ENCODE measurements at places on chromosomes 16 and 17.
A peak's percentile ranks its signal among the peaks of the same experiment; 100 is the strongest.

- DNase-seq = peak; percentile 83
These were observed 6.9 kb upstream of the SLC7A6 start for GRCh38 chr16:68257251-68257905.

DNA sequence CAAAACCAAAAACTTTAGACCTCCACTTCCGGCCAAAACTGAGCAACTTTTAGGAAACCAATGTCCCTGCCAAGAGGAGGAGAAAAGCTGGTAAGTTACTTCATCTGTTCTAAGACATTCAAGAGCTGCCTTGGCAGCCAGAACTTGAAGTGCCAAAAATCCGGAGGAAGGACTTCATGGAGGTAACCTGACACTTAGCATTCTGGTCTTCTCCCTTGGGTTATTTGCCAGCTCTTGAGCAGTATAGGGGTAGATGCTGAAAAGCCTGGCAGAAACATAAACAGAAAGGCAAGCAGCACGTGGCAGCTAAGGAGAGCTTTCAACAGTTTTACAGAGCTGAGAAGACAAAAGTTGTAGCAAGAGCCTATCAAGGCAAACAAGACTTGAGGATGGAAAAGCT lies 53.2 kb downstream of the CDYL2 start:
- DNase-seq = no peak

GRCh38 chr17:57562184-57562698 lies 182.9 kb downstream of the CCDC182 start:
- DNase-seq = no peak

DNA sequence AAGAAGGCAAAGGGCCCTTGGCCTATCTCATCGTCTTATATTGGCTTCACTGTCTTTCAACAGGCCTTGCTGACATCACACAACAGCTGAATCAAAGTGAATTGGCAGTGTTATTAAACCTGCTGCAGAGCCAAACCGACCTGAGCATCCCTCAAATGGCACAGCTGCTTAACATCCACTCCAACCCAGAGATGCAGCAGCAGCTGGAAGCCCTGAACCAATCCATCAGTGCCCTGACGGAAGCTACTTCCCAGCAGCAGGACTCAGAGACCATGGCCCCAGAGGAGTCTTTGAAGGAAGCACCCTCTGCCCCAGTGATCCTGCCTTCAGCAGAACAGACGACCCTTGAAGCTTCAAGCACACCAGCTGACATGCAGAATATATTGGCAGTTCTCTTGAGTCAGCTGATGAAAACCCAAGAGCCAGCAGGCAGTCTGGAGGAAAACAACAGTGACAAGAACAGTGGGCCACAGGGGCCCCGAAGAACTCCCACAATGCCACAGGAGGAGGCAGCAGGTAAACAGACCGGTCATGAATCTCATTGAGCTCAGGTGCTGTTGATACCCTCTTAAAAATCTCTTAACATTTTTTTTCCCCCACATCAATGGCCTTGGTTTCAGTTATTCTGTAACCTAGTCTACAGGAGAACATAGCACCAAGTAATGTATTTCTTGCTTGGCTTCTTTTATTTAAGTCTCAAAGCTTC lies 64.7 kb downstream of the CDK12 start:
- no peak for DNase-seq

- no peak for DNase-seq
These were observed 17.0 kb upstream of the LHX1 start for GRCh38 chr17:36920032-36921005.

DNA sequence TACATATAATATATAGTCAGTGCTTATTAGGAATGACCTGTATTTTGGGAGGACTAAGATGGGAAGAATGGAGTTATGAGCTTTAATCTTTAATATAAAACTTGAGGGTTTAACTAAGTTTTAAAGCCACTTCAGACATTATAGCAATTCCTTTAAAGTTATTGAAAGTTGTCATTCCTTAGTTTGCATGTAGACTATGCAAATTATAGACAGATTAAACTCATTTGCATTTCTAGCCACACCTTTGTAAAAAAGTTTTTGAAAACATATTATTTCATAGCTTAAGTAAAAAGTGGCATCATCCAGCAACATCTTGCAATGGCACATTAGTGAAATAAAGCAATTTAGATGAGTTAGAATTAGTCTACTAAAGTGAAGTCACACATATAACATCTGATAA lies 49.8 kb downstream of the C17orf58 start:
- no peak for DNase-seq

GRCh38 chr16:54657709-54658102 lies 273.0 kb upstream of the IRX5 start:
- no peak for DNase-seq

- no peak for DNase-seq
These were observed 11.7 kb downstream of the CES1 start for GRCh38 chr16:55821210-55821609.

DNA sequence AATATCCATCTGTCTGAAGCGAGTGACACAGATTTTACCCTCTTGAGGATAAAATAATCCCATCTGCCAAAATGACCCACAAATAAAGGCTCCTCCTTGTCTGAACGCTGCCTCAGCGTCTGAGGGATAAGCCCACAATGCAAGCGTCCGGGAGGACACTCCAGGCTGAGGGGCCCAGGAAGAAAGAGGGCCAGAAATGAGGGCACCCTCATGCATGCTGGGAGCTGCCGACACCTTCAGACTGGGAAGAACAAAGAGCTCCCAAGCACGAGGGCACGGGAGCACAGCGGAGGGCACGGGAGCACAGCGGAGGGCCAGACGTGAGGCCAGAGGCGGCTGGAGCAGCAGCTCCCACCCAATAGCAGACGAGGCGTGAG lies 126.9 kb downstream of the ZNF778 start:
- DNase-seq = no peak

- DNase-seq = peak; percentile 31
These were observed 30.1 kb downstream of the VPS35 start for GRCh38 chr16:46658925-46659324.

GRCh38 chr16:51184702-51185433 lies 33.8 kb upstream of the SALL1 start:
- DNase-seq = no peak

DNA sequence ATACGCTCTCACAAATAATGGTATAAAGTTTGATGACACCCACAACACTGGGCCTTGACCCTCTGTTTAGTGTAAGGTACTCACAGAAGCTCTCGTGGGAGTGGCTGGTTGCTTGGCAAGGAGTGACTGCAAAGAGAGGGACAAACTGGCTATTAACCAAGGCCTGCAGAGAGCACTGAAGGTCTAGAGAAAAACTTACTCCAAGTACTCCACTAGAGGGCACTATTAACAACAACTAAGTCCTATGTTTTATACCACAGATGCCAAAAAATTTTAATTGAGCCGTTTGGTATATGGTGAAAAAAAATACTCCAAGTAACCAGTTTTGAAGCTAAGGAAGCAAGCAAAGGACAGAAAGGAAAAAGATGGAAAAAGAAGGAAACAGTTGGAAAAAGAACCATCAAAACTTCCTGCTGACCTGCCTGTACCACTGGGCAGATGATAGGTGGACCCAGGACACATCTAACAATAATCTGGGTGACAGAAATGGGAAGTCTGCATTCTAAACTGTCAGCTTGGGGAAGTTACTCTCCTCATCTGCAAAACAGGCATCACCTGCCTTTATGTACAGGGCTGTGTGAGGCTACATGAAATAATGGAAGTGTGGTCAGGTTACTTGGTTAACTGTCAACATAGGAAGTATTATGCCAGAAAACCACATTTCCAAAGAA lies 23.2 kb downstream of the DYNC1LI2 start:
- DNase-seq = no peak

DNA sequence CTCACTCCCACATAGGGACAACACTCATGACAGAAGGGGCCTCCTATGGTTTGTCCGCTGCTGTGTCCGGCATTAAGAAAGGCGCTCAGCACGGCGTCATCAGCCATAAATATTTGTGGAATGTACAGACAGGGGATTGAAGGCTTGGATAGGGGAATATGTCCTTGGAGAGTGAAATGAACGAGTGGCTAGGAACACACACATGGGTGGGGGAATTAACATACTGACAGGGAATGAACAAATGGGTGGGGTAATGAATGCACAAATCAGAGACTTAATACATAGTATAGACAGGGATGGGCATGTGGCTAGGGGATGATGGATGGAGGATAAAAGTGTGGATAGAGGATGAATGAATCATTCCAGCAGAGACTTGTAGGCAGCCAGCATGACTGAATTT lies 154.0 kb upstream of the HSBP1 start:
- no peak for DNase-seq

- DNase-seq = no peak
These were observed 244.2 kb downstream of the SNX29 start for GRCh38 chr16:12220766-12221165.

- DNase-seq = no peak
These were observed 1.4 kb downstream of the CCDC43 start for GRCh38 chr17:44688200-44688599.

GRCh38 chr16:49822649-49823370 lies 33.1 kb downstream of the ZNF423 start:
- no peak for DNase-seq

GRCh38 chr16:89534252-89534756 lies 26.1 kb downstream of the SPG7 start:
- no peak for DNase-seq

DNA sequence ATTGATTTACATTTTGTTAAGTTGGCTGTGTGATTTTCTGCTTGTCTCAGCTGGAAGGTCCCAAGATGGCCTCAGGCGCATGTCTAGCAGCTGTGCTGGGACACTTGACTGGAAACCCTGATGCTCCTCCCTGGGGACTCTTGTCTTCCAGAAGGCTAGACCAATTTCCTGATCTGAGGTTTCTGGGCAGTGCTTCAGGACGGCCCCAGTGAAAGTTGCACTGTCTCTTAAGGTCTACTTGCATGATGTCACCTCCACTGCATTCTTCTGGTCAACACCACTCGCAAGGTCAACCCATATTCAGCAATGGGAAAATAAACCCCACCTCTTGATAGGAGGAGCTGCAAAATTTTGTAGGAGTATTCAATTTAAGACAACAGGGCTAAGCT lies 116.0 kb downstream of the SALL1 start:
- no peak for DNase-seq

DNA sequence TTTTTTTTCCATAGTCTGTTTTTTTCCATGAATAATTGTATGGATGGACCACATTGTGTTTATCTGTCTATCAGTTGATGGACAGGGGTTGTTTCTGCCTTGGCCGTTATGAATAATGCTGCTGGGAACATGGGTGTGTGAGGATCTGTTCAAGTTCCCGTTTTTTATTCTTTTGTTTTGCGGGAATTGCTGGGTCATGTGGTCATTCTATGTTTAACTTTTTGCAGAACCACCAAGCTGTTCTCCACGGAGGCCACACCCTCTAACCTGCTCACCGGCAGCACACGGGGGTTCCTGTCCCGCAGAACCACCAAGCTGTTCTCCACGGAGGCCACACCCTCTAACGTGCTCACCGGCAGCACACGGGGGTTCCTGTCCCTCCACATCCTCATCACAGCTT lies 5.9 kb upstream of the MSLN start:
- DNase-seq = no peak

DNA sequence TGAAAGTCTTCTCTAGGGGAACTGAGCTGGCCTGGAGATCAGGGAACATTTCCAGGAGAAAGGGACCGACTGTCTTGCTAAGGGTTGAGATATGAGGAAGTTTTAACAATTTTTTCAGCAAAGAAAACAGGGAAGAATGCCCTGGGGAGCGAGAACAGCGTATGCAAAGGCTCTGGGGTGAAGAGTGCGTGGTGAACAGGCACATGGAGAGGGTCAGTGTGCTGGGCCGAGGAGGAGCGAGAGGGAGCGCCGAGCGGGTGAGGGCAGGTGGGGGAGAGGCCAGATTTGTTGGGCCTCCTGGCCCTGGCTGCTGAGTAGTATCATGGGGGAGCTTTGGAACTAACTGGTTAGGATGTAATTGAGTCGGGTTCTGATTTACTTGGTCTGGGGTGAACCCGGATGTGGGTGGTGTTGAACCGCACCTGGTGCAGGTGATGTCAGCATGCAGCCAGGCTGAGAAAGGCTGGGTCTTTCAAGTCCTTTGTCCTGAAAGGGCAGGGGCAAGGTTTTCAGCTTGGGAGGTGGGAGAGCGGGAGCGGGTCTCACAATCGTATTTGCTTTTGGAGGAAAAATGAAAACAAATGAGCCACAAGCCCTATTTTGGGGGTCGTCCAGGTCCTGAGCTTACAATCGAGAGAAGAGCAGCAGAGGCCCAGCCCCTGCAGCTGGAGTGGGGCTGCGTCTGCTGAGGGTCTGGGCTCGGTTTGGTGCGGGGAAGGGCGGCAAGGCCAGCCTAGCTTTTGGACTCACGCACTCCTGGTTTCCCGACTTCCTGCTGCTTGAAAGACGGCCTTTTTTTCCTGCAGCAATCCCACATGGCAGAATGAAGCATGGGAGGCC lies 11.1 kb upstream of the WFDC1 start:
- no peak for DNase-seq

- DNase-seq = no peak
These were observed 174.9 kb upstream of the RPL38 start for GRCh38 chr17:74028354-74029116.

- no peak for DNase-seq
These were observed 108.3 kb upstream of the FAM20A start for GRCh38 chr17:68709461-68709860.

DNA sequence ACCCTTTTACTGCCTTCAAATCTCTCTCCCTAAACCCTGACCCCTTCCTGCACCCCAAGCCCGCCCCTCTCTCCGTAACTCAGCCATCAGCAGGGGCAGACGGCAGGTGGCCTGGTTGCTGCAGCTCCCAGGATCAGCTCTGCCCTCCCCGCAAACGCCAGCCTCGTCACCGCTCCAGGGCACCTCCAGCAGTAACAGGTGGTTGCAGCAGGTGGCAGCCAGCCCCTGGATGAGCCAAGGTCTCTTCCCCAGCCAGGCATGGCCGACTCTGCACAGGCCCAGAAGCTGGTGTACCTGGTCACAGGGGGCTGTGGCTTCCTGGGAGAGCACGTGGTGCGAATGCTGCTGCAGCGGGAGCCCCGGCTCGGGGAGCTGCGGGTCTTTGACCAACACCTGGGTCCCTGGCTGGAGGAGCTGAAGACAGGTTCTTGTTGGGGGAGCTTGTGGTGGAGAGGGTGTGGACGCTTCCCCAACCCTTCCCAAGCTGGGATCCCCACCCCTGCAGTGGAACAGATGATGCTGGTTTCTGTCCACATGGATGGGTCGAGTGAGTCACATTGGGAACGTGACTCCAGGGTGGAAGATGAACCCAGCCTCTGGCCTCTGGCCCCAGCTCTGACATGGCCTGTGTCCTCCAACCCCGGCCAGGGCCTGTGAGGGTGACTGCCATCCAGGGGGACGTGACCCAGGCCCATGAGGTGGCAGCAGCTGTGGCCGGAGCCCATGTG lies 558 bp downstream of the HSD3B7 start:
- DNase-seq = no peak

- peak; percentile 54 for DNase-seq
These were observed 1.5 kb upstream of the ARHGDIG start for GRCh38 chr16:278863-279366.

- DNase-seq = no peak
These were observed 36.1 kb upstream of the CAPN15 start for GRCh38 chr16:491220-491919.
